ENCODE measurements at places on chromosomes 1 and 21.

DNA sequence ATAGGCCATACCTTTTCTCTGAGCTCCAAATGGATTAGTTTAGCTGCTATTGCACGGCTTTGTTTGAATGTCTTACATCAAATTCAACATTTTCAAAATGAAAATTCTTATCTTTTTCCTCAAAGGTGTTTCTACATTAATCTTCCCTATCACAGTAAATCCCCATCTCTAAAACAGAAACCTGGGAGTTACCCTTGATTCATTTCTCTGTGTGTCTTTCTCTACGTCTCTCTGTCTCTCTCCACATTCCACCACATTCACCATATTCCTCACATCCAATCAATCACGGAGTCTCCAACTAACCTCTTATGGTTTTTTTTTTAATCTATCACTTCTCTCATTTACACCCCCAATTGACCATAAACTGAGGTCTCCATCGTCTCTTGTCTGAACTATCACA, 24.1 kb downstream of the PTGER3 start:
- DNase-seq, result no peak

- no peak for DNase-seq
Measured at GRCh38 chr1:83515578-83516154, 483.3 kb downstream of the TTLL7 start.

DNA sequence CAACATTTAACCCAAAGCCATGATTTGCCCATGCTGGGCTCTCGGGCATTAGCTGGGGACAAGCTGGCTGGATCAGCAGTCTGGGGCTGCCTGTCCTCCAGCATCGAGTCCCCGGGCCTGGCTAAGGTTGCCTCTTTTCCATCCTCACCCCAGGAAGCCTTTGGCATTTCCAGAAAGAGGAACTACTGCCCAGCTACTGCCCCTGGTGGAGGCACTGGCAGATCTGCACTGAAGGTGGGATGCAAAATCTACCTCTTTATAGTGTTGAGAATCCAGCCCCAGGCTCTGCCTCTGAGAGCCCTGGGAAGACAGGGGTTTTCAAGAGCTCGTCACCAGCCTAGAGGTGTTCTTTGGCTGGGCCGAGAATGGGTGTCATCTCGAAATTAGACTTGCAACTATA, 635.9 kb downstream of the MATN1 start:
- no peak for DNase-seq

GRCh38 chr1:215484171-215484939, 82.7 kb upstream of the KCTD3 start:
- DNase-seq, result no peak
